Stimulated activated CD4-positive, alpha-beta T cell treated with anti-CD3 and anti-CD28 coated beads, Interleukin-12 subunit alpha, Interleukin-12 subunit beta, amount 100 ng/mL, for 4 hours (primary cell): ENCODE measurements at places on chromosomes 3 and 15.

DNA sequence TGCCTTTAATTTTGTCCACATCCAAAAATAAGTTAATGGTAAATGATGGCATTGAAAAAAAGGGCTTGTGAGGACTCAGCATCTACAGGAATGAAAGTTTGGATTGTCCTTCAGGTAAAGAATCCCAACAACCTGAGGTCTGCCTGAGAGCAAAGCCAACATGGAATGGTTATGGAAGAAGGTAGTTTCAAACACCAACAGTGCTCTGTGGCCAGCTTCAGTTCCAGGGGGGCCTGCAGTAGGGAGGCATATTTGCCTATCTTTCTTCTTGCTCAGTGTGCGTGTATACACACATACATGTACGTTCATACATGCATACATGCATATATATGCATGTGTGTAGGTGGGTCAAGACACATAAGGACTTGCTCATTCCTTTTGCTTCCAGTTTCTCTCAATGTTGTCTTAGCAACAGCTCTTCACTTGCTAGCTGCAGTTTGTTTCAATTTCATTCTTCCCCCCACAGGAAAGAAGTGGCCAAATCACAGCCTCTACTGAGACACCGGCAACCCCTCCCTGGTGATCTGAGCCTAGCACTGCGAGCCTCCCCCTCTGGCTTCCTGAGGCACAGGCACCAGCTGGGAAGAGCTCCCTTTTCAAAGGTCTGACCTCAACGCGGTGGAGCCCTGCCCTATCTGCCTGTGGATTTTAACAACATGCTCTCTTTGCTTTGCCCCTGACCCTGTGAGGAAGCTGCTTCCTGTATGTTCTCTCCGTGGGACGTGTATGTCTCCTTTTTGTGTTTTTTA is 146.2 kb downstream of the KLF13 start:
- DNase-seq: peak; percentile 27

- DNase-seq: no peak
These were observed 33.9 kb upstream of the GPR160 start for GRCh38 chr3:170003881-170004356.

DNA sequence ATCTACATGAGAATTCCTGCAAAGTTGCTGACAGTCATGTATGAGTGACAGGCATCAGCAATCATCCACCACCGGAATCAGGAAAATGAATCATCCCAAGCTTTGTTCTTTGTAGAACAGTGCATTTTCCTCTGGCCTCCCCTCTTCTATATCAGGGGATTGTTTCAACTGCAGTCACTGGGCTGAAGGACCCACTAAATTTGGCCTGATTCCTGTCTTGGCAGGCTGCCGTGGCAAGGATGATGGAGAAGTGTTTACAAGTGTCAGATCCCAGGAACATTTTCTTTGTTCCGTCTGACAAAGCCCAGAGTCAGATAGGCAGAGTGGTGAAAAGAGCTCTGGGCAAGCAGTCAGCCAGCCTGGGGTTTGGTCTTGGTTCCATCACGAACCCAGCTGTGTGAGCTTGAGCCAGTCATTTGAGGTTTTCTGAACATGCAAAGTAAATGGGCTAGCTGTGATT is 175.1 kb upstream of the TSC22D2 start:
- no peak for DNase-seq

DNA sequence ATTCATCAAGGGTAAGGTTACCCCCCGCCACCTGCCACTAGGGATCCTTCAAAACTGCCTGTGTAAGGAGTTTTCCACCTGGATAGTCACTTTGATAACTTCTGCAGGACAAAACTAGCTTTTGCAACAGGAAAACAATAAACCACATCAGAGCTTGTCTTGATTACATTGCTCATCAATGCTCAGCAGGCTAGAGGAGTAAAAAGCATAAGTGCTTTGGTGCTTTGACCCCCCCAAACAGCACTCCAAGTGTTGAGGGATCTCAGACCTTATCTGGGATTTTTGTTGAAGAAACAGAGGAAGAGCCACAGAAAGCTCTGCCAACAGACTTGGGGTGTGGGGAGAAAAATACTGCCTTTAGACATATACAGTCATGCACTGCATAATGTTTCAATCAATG is 10.8 kb upstream of the PHLDB2 start:
- DNase-seq: no peak

GRCh38 chr15:100338247-100338646 is 3.5 kb downstream of the ADAMTS17 start:
- DNase-seq: no peak

DNA sequence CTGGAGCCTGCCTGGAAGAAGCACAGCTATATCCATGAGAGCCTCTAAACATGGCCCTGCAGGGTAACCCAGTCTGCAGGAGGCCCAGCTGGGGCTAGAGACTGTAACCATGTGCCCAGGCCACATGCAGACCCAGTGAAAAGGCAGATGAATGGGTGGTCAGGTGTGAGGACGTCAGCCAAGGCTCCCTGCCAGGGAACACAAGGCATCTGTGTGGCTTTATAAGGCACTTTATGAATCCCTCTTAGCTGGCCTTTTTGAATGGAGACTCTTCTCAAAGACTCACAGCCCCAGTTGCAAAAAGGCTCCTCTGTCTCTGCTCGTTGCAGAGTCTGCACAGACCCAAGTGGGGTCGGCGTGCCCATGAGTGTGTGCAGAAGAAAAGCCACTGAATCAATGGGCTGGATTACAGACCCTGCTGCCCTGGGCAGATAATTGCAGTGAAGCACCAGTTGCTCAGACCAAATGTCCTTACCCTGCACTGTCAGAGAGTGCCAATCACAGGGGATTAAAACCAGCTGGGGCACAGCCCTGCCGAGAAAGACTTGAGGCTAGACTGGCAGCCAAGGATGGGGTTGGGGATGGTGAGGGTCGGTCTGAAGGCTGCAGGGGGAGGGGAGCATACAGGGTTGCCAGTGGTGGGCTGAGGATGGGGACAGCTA is 154.2 kb downstream of the RAB11A start:
- no peak for DNase-seq

GRCh38 chr3:185308126-185308754 is 54.4 kb upstream of the EHHADH start:
- DNase-seq: peak; percentile 26

GRCh38 chr15:34900748-34901147 is 68.8 kb downstream of the AQR start:
- no peak for DNase-seq

- DNase-seq: no peak
These were observed 199.6 kb downstream of the FMN1 start for GRCh38 chr15:32994810-32995424.

DNA sequence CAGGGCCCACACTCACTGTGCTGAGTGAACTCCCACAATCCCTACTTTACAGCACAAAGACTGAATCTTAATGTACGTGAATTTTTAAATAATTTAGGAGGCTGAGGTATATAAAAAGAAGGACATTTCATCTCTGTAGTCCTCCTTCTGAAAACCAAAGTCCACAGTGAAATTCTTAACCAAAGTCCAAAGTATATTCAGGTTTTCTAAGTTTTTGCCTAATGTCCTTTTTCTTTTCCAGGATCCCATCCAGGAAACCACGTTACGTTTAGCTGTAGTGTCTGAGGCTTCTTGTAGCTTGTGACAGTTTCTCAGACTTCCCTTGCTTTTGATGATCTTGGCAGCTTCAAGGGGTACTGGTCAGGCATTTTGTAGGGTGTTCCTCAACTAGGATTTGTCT is 44.5 kb downstream of the SCAP start:
- no peak for DNase-seq
